ENCODE measurements at places on chromosomes 7 and 10.
A peak's percentile ranks its signal among the peaks of the same experiment; 100 is the strongest.

DNA sequence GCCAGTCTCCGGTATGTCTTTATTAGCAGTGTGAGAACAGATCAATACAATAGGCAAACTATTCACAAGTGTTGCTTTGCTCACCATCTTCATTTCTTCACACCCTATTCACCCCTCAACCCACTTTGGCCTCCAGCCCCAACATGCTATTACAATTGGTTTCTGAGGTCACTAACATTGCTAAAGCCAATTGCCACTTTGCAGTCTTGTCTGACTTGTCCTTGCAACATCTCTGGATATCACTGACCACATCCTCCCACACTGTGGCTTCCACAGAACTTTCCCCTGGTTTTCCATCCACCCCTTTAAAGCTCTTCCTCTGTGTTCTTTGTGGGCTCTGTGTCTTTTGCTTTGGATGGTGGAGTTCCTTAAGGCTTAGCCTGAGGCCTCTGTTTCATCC lies 5.2 kb upstream of the APBB1IP start:
- DNase-seq: no peak

DNA sequence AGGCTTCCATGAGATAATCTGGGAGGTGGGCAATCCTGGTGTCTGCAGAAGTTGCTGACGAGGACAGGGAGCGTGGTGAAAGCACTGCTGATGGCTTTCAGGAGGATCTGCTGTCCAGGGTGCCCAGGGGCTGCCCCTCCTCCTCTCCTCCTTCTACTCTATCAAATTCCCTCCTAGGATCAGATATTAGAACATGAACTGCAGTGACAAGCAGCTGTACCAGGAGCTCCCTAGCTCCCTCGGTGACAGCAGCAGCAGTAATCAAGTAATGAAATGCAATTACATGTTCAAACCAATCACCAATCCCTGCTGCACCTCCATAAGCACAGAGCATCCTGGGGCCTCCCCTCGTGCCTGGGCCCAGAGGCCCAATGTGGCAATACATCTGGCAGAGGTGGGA lies 46.9 kb downstream of the GRID1 start:
- no peak for DNase-seq

DNA sequence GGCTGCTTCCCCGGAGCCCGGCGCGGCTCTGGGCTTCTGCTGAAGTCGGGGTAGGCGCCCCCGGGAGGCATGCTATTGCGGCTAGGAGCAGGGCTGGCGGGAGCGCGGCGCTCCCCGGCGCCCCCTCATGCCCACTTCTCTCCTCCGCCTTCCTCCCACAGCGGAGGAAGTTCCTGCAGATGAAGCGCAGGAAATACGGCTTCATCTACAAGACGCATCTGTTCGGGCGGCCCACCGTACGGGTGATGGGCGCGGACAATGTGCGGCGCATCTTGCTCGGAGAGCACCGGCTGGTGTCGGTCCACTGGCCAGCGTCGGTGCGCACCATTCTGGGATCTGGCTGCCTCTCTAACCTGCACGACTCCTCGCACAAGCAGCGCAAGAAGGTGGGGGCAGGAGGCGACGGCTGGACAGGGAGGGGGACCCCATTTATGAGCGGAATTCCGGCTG lies 479 bp downstream of the CYP26A1 start:
- peak; percentile 91 for DNase-seq

DNA sequence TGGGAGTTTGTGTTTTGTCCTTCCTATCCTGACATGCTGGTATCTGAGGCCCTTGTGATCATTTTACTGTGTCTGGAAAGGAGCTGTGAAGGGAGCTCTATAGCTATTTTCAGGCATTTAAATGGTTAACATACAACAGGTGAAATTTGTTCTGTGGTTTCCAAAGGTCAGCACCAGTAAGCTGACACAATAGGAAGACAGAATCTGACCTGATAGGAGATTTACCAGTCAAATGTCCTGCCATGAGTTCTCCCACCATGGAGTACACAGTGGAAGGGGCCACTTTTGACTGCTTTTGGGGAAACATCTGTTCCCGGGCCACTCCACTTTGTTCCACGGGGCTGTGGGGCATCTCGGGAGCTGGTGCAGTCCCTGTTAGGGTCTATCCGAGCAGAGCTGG lies 17.6 kb downstream of the FKBP6 start:
- DNase-seq: no peak

Data from KBM-7 (cell line).